ENCODE measurements at places on chromosomes 13 and 19.

DNA sequence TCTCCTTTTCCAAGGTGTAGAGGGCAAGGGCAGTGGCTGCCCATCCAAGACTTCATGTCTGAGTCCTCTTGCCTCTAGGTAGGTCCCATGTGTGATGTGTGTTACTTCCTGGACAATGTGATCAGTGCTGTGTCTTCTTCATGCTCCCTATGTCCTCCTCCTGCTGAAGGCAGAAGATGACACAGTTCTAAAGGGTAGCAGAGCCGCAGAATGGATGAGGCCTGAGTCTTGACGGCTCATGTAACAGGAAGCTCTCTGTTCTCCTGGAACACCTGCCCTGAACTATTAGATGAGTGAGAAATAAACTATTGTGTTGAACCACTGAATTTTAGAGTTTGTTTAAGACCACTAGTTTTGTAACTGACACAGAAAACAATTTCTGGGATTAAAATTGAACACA, 165.9 kb downstream of the NDFIP2 start:
- no peak for DNase-seq

DNA sequence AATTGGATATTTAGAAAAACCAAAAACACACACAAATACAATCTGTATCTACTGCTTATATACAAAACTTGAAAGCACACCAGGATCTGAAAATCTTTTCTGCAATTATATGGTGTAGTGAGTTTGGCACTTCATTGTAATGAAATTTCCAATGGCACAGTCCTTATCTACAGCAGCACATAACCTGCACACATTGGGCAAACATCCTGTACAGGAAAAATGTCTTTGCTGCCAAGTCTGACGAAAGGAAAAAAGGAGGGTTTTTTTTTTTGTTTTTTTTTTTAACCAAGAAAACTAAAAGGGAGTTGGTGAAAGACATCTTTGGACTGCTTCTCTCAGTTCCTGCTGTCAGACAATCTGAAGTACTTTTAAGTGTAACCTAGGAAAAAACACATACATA, 107.8 kb downstream of the FOXO1 start:
- DNase-seq, result no peak

DNA sequence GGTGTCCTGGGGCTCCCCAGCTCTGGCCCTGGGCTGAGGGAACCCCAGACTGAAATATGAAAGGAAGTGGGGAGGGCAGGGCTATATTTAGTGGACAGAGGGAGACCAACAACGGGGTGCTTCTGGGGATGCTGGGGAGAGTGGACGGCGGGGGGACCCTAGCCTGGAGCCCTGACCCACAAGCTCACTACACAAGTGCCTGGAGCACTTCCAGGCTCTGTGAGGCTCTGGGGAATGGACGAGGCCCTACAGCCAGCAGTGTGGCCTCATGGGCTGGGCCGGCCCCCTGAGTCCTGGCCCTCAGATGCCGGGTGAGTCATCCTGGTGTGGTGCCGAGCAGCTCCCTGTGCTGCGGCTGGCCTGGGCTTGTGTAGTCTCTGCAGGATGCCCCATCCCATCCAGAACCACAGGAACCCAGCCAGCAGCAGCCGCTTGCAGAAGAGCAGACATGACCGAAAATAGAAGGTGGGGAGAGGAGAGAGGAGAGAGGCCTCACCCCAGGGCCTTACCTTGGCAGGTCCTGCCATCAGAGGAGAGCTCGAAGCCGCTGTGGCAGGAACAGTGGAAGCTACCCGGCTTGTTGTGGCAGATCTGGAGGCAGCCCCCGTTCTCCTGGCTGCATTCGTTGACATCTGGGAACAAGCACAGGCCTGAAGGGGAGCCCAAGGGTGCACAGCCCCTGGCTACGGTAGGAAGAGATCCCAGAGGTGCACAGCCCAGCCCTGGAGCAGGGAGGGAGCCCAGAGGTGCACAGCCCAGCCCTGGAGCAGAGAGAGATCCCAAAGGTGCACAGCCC, 26.1 kb downstream of the GAS6 start:
- DNase-seq, result peak; percentile 98

GRCh38 chr13:112803422-112803821, 113.6 kb downstream of the ATP11A start:
- DNase-seq, result no peak

DNA sequence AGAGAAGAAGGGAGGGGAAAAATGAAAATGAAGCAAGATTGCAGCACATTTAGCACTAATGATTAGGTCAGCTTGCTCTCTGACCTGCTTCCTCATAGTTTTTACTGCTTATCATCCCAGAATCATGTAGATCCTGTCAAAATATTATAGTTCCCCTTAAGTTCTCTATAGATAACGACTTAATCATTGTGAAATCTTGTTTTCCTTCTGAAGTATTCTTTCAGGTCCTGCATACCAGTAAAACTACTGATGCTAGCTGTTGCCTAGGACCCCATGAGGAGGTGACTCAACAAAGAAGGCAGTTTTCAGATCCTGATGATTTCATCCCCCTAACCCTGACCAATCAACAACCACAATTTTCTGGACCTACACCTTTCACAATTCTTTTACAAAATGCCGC, 1131.7 kb downstream of the SLITRK5 start:
- peak; percentile 71 for DNase-seq

DNA sequence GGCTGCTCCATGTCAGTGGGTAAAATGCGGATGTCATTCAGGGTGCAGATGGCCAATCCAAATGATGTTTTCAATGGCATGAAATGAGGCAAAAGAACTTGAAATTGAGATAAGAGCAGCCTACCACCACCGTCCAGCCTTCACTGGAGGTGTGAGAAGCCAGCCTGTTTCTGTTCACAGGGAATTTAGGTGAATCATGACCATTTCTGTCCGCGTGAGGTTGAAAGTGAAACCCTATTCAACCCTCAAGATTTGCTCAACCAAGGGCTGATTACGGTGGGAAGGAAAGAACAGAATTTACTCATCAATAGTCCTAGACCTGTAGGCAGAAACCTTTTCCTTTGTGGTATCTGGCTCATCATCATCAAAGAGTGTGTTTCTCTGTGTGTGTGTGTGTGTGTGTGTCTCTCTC, 370.7 kb downstream of the COG6 start:
- DNase-seq, result no peak

GRCh38 chr13:60431108-60431700, 34.2 kb downstream of the TDRD3 start:
- DNase-seq, result no peak

GRCh38 chr19:40908976-40909375, 26.9 kb upstream of the CYP2A7 start:
- DNase-seq, result no peak

GRCh38 chr13:39571502-39572092, 31.4 kb downstream of the LHFPL6 start:
- no peak for DNase-seq

All from NCI-H226 (cell line).